PC-3 (cell line): ENCODE measurements at places on chromosomes 6 and 20. TPM values are rescaled to one million over a fixed set of nuclear protein-coding genes. Genes with fewer than 3 reads are reported as not detected.

GRCh38 chr20:41261260-41261659 lies 56.3 kb downstream of the ZHX3 start:
- H3K4me3 ChIP-seq: no peak overlapping the region
- no peaks in the 10 kb centered on the region for H3K27me3 ChIP-seq
- no peaks in the 10 kb centered on the region for H3K4me1 ChIP-seq
- no peak overlapping the region for H3K27ac ChIP-seq
- no peak for DNase-seq

DNA sequence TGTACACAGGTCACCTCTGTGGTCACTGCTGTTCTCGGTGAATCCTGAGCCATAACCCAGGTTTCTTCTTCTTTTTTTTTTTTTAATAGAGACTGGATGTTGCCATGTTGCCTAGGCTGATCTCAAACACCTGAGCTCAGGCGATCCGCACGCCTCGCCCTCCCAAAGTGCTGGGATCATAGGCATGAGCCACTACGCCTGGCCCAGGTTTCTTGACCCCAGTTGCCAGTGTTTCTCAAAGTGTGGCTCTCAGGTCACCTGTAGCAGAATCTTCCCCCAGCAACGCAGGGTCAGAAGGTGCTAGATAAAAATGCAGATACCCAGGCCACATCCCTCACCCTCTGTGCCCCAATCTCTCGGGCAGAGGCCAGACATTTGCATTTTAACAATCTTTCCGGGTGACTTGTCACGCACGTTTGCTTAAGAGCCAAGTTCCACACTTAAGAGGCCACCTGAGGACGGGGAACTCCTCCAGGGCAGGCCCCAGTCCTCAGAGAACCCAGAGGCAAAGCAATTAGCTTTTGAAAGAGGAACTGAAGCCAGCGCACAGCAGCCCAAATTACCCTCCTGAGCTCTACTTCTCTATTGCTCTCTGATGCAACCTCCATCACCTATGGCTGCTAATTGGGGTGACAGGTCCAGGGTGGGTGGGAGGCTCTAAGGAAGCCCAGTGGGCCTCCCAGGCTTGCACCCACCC lies 81.8 kb downstream of the NFATC2 start:
- H3K4me1 ChIP-seq: peaks cover 28% of the 10 kb centered on the region
- no peak for DNase-seq
- no peak overlapping the region for H3K27ac ChIP-seq
- H3K4me3 ChIP-seq: no peak overlapping the region
- H3K27me3 ChIP-seq: no peaks in the 10 kb centered on the region

MYB gene
- total RNA-seq: 1.4 and 4.4 TPM in 2 replicates

- no peaks in the 10 kb centered on the region for H3K27me3 ChIP-seq
- H3K4me3 ChIP-seq: no peak overlapping the region
- no peak overlapping the region for H3K27ac ChIP-seq
- peaks cover 14% of the 10 kb centered on the region for H3K4me1 ChIP-seq
- H3K36me3 ChIP-seq: no peaks in the 10 kb centered on the region
Observed at GRCh38 chr20:5859608-5860007, 90.7 kb downstream of the TRMT6 start.

DNA sequence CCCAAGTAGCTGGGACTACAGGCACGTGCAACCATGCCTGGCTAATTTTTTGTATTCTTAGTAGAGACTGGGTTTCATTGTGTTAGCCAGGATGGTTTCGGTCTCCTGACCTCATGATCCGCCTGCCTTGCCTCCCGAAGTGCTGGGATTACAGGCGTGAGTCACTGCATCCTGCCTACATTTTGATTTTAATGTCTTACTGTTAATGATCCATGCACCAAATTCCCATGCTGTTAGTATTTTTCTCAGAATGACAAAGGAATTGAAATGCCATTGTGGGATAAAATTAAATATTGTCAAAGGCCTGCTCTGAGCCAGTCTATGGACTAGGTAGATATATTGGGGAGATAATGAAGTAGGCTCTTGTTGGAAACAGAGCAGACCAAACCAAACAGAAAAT lies 28.2 kb downstream of the CBFA2T2 start:
- H3K4me1 ChIP-seq: peaks cover 14% of the 10 kb centered on the region
- DNase-seq: peak; percentile 75
- H3K27me3 ChIP-seq: no peaks in the 10 kb centered on the region
- no peak overlapping the region for H3K4me3 ChIP-seq

FNDC11 gene
- total RNA-seq: 0.40 and 1.8 TPM in 2 replicates

DNA sequence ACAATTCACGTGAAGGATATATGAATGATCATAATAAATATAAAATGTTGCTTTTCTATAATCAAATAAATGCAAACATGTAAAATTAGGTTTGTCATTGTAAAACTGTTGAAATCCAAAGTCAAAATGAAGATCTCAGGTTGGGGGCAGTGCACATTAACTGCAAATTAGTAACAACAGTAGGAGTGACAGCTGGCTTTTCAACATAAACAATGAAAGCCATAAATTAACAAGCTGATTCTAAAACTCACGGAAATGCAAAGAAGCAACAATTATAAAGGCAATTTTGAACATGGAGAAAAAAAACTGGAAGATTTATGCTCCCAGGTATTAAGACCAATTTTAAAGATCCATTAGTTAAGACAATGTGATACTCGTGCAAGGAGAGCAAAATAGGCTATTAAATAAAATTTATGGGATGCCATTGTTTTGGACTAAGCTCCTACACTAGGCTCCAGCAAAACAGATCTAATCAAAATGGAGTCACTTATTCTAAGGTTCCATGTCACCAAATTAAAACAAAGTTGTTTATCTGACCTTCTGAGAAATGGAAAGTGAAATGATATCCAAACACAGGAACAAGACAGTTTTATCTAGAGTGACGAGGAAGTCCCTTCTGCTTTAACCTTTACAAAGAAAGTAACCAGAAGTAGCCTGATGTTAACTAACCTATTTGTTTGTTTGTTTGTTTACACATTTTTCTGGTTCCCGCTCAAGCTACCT lies 770.8 kb downstream of the EPHA7 start:
- H3K27ac ChIP-seq: no peak overlapping the region
- H3K4me1 ChIP-seq: no peaks in the 10 kb centered on the region
- no peaks in the 10 kb centered on the region for H3K27me3 ChIP-seq

KIF3B gene
- total RNA-seq: 20.0 and 23.0 TPM in 2 replicates

COQ3 gene
- 6.7 and 15.6 TPM in 2 replicates for total RNA-seq

MAK gene
- total RNA-seq: 0.11 and 0.12 TPM in 2 replicates

POPDC3 gene
- total RNA-seq: 31.6 and 41.4 TPM in 2 replicates

PRICKLE4 gene
- total RNA-seq: 0.26 and 1.7 TPM in 2 replicates

DNA sequence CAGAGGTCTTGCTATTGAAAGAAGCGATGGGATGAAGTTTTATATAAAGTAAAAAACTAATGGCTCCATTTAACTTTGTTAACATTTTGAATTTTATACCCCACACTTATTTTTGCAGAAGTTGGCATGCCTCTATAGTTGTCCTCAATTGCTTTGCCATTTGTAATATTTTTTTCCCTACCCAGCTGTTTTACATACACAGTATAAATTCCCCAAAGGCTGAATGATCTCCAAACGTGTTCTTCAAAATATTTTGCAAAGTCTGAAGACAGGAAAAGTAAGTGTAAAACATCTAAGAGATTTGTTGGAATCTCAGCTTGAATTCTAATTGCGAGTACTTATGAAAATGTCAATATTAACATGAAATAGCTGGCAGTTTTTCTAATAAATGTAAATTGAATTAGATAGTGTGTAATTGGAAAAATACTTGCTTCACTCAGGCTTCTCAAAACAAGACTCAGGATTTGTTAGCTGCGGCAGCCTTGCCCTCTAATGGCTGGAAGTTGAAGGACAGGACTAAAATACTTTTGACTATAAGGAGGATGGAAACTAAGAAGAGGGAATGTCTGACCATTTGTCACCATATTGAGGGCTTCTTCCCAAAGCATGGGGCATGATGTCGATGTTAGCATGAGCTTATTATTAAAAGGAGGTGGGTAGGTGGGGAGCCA lies 226.8 kb downstream of the UST start:
- H3K27me3 ChIP-seq: no peaks in the 10 kb centered on the region
- peak; percentile 43 for DNase-seq
- H3K4me3 ChIP-seq: no peak overlapping the region
- H3K27ac ChIP-seq: no peak overlapping the region
- no peaks in the 10 kb centered on the region for H3K36me3 ChIP-seq

ZNF831 gene
- total RNA-seq: not detected in 2 replicates

ASIP gene
- not detected in 2 replicates for total RNA-seq

GRCh38 chr20:46349742-46350056 lies 41.4 kb upstream of the CDH22 start:
- no peak overlapping the region for H3K4me3 ChIP-seq
- no peaks in the 10 kb centered on the region for H3K27me3 ChIP-seq
- DNase-seq: no peak
- H3K4me1 ChIP-seq: peaks cover 14% of the 10 kb centered on the region; the same call in 1 of the 2 replicates
- H3K27ac ChIP-seq: no peak overlapping the region

DNA sequence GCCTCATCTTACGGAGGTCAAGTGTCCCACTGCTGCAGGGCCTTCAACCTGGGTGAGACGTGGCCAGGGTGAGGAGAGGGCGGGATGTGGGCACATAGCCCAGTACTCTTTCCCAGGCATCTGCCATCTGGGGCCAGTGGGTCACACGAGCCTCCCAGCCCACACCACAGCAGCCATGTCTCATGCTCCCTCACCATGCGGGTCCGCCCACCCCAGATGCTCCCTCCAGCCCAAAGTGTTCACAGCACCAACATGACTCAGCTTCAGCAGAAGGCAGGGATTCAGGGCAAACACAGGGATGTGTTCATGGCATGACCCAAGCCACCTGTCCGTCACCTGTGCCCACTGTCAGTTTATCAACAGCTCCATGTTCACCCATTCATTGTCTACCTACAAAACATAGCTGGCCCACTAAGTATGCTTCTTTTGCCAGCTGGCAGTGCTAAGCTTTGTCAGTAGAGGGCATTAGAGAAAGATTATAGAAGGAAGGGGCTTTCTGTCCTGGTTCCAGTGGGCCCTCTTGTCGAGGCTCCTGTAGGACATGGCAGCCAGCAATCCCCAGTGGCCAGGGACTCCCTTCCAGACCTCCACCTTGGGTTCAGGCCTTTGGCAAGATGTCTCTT lies 109.2 kb downstream of the FOXF2 start:
- DNase-seq: no peak
- no peaks in the 10 kb centered on the region for H3K4me1 ChIP-seq
- peaks cover 7% of the 10 kb centered on the region; the same call in 1 of the 2 replicates for H3K27me3 ChIP-seq
- no peaks in the 10 kb centered on the region for H3K36me3 ChIP-seq

WFDC2 gene
- total RNA-seq: not detected in 2 replicates

DNA sequence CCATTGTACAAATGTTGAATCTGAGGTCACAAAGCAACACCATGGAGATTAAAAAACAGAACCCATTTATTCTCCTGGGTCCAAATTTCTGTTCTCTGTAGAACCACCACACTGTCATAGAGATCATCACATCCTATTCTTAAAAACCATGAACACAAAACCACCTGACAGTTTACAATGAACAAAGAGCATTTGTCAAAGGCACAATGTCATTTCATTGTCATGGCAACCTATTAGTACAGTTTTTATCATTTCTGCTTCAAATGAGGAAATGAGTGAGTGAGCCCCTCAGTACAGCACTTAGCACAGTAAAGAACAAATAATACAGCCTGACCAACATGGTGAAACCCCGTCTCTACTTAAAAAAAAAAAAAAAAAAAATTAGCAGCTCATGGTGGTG lies 23.1 kb upstream of the LAMP5 start:
- no peaks in the 10 kb centered on the region for H3K36me3 ChIP-seq
- no peaks in the 10 kb centered on the region for H3K27me3 ChIP-seq
- H3K27ac ChIP-seq: peak overlapping the region; percentile 28; the same call in 1 of the 2 replicates
- no peak overlapping the region for H3K4me3 ChIP-seq
- H3K4me1 ChIP-seq: peaks cover 26% of the 10 kb centered on the region

BANF2 gene
- total RNA-seq: not detected in 2 replicates

DNA sequence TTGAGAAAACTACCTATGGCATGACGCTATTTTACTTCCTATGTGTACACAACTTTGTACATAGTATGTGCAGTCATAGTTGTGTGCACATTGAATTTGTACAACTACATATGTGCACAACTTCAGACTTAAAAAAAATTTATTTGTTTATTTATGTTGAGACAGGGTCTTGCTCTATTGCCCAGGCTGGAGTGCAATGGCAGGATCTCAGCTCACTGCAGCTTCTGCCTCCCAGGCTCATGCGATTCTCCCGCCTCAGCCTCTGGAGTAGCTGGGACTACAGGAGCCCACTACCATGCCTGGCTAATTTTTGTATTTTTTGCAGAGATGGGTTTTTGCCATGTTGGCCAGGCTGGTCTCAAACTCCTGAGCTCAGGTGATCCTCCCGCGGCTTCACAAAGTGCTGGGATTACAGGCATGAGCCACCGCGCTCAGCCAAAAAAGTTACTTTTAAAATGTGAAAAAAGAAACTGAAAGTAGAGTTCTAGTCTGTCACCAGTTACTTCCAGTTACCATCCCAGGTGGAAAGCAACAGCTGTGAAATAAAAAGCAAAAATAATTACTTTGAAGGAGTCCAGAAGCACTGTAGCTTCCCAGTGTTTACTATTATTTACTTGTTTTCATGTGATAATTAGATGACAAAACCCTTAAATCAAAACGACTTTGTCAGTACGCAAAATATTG lies 1.7 kb upstream of the ZKSCAN8 start:
- H3K4me3 ChIP-seq: no peak overlapping the region
- H3K4me1 ChIP-seq: peaks cover 29% of the 10 kb centered on the region
- no peaks in the 10 kb centered on the region for H3K27me3 ChIP-seq
- H3K36me3 ChIP-seq: peaks cover 8% of the 10 kb centered on the region; the same call in 1 of the 2 replicates
- no peak overlapping the region for H3K27ac ChIP-seq

TAAR9 gene
- not detected in 2 replicates for total RNA-seq

- no peaks in the 10 kb centered on the region for H3K27me3 ChIP-seq
- H3K27ac ChIP-seq: no peak overlapping the region
- no peaks in the 10 kb centered on the region; the same call in 1 of the 2 replicates for H3K36me3 ChIP-seq
- peaks cover 16% of the 10 kb centered on the region for H3K4me1 ChIP-seq
- no peak for DNase-seq
Observed at GRCh38 chr20:43973671-43974450, 59.2 kb downstream of the TOX2 start.

GRCh38 chr6:73542891-73543290 lies 22.1 kb upstream of the EEF1A1 start:
- no peak for DNase-seq
- no peaks in the 10 kb centered on the region for H3K27me3 ChIP-seq
- no peaks in the 10 kb centered on the region for H3K4me1 ChIP-seq
- H3K4me3 ChIP-seq: no peak overlapping the region
- H3K27ac ChIP-seq: no peak overlapping the region
- no peaks in the 10 kb centered on the region for H3K36me3 ChIP-seq

TCFL5 gene
- total RNA-seq: 15.8 and 21.7 TPM in 2 replicates

- no peak for DNase-seq
- H3K4me3 ChIP-seq: no peak overlapping the region
- no peaks in the 10 kb centered on the region for H3K36me3 ChIP-seq
- H3K27ac ChIP-seq: no peak overlapping the region
- no peaks in the 10 kb centered on the region for H3K4me1 ChIP-seq
Observed at GRCh38 chr20:24942679-24943078, 6.4 kb upstream of the CST7 start.

SMPD2 gene
- 12.6 and 13.8 TPM in 2 replicates for total RNA-seq

GRCh38 chr20:48657426-48658197 lies 170.2 kb downstream of the PREX1 start:
- H3K4me1 ChIP-seq: no peaks in the 10 kb centered on the region
- no peak overlapping the region for H3K4me3 ChIP-seq
- H3K27ac ChIP-seq: no peak overlapping the region
- DNase-seq: peak; percentile 93
